ENCODE measurements at places on chromosomes 2 and 18.

DNA sequence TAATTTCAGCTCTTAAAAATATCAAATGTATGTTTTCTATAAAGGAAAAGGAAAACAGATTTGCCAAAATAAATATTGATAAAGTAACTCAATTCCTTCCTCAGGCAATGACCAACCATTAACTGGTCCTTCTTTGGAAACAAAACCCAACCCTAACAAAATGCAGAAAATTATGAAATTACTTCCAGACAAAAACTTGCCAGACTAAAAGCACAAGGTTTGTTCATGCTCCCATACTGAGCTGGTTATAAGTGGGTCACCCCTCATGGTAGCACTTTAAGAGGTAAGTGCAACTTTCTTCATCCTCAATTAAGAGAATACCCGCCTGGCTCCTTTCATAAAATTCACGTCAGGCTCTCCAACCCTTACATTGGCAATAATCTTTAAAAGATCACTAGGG is 31.1 kb upstream of the TTC32 start:
- DNase-seq, result no peak

- DNase-seq, result no peak
Measured at GRCh38 chr2:205752296-205752820, 70.1 kb downstream of the NRP2 start.

- no peak for DNase-seq
Measured at GRCh38 chr2:74481961-74482800, 617 bp downstream of the CCDC142 start.

- no peak for DNase-seq
Measured at GRCh38 chr18:8990276-8991031, 112.0 kb upstream of the NDUFV2 start.

GRCh38 chr2:154532004-154532403 is 166.5 kb upstream of the KCNJ3 start:
- no peak for DNase-seq

- DNase-seq, result no peak
Measured at GRCh38 chr2:203209538-203209937, 29.3 kb upstream of the CYP20A1 start.

DNA sequence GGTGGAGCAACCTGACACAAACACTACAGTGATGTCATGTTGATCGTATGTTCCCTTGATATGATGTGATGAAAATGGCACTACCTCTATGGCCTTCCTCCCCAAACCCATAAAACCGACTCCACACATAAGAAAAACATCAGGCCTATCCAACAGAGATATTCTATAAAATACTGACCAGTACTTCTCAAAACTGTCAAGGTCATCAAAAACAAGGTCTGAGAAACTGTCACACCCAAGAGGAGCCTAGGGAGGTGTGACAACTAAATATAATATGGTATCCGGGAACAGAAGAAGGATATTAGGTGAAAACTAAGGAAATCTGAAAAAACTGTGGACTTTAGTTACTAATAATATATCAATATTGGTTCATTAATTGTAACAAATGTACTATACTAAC is 85.9 kb upstream of the FZD5 start:
- no peak for DNase-seq

GRCh38 chr2:10094271-10094814 is 14.1 kb upstream of the CYS1 start:
- no peak for DNase-seq

- DNase-seq, result no peak
Measured at GRCh38 chr2:160275656-160276055, 75.6 kb upstream of the ITGB6 start.

- DNase-seq, result no peak
Measured at GRCh38 chr2:200578778-200579177, 7.0 kb upstream of the AOX1 start.

GRCh38 chr2:8049851-8050571 is 631.8 kb upstream of the ID2 start:
- no peak for DNase-seq

DNA sequence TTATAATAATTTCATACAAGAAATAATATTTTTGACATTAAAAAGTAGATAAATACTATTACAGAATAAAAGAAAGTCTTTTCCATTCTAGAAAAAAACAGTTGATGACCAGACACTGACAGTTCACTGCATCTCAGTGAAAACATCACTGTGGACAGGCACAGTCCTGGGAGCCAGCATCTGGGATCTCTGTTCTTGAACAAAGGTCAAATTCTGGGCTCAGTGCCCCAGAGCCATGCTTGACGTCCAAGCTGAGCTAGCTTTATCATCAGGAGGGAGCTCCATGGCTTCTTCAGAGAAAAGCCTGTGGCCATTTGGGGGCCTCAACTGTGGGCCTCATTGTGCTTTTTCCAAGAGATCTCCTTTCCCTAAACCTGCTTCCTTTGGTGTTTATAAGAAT is 86.1 kb upstream of the SRD5A2 start:
- no peak for DNase-seq

DNA sequence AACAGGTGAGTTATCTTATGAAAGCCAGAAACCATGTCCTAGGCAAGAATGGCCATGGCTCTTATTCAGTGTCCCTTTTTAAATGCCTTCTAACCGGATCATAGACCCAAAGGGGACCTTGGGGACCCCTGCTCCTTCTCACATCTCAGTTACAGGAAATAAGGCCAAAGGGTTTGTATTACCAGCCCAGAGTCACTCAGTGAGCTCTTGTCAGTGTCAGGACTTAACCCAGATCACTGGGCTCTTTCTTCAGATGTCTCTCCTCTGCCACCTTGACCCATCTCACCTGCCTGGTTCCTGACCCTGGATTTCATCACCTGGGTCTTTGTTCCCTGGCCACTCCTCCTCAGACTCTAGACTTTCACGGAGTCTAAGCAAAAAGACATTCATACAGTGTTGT is 556.7 kb downstream of the CMPK2 start:
- DNase-seq, result no peak

- DNase-seq, result no peak
Measured at GRCh38 chr2:55811048-55811447, 112.5 kb downstream of the EFEMP1 start.

DNA sequence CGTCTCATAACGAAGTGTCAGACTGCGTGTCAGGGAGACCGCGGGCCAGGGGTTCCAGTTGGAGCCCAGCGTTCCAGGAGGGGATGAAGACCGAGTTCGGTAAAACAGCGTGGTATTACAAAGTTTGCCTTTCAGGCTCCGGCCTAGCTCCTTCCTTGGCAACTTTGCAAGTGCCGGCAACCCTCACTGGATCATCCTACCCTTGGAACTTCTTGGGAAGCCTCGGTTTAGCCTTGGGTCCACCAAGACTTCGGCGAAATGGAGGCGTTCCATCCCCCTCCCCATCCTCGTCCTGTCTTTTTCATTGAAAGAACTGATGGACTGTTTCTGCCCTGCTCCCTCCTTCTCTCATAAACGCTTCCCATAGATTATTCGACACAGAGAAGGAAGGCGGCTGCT is 10.4 kb upstream of the SKOR2 start:
- DNase-seq, result no peak

GRCh38 chr2:112528541-112528940 is 13.7 kb upstream of the POLR1B start:
- no peak for DNase-seq

DNA sequence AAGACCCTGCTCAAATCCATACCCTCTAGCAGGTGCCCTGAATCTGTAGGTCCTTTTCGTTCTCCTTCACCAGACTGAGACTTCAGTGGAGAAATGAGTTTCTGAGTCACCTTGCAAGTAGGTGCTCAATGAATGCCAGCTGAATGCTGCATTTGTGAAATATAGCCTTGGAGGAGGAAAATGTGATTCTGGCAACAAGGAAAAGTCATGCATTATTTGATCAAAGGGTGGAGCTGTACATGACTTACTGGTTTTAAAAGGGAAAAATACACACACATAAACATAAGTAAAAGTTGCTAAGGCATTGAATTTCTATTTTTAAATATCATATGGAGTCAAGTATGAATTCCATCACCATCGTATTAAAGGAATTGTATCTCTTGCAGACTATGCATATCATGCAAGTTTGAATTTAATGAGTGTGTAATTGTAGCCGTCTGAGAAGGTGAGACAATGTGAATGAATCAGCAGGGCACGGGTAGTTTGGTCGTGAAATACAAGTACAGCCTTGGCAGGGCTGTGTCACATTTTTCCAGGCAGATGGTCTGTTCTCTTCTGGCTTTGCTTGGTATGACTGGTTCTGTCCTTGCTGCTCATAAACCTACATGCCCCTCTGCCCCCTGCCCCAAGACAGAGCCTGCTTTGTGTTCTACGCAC is 160.8 kb downstream of the COL6A3 start:
- no peak for DNase-seq

DNA sequence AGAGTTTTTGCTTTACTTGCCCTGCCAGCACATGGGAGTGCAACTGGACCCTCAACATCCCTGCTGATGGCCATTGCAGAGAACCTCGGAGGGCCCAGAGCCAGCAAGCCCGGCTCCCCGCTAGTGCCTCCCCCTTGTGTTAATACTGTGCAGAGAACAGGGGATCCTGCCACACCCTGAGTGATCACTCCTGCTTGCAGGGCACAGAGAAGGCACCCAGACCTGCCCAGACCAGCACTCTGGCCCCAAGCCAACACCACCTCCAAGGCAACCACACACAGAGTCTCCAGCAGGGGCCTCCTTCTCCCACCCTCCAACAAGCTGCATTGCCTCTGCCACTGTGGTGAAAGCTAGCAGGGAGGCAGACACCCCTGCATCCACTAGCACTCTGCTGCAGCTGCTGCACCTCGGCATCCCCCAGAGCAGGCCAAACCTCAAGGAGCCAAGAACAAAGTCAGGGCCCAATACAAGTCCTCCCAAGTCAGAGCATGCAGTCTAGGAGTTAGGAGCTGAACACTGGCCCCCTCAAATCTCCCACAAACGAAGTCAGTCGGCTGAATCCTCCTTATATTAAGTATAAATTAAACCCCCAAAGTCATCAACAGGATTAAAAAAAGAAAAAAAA is 157.7 kb downstream of the CCDC178 start:
- DNase-seq, result no peak

GRCh38 chr2:175445281-175445680 is 263.8 kb upstream of the ATP5MC3 start:
- DNase-seq, result no peak

DNA sequence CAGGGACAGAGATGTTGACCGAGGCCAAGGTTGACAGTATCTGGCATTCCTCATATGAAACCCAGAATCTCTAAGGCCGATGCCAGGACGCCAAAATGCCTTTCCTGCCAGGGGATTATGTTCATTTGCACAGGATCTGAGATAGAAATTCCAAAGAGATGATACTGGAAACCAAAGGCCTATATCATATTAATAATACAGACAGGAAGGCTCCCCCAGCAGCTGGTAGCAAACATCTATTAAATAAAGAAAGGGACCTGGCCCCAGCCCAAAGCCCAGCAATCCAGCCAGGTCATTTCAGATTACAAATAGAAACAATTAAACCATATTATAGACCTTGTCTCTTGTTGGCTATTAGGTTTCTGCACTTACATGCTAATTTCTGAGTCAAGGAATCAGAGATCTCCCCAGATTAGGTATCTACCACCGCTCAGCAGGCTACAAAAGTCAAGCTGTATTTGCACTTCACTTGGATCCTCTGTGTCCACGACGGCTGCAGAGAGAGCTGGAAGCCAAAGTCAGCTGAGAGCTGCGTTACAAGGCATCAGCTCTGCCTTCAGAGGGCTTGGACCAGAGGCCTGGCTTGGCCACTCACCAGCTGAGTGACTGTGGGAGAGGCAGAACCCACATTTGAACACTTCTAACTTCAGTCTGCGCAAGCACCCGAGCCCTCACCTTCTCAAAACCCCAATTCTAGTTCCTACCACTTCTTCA is 269.3 kb upstream of the SIX2 start:
- no peak for DNase-seq

DNA sequence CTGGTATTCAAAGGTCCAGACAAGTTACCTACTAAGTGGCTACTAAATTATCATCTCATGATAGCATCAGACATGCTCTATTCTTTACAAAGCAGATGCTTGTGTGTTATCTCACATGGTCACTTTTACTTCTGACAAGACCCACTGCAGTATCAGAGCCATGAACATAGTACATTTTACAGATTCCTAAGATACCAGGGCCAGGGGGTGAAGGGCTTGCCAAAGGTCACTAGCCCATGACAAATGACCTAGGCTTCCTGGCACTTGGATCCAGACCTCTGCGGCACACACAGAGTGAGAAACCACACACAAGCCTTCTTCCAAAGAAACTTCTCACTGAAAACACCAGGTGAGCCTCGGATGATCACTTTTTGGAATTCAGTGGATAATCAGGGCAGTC is 446.8 kb downstream of the EIPR1 start:
- DNase-seq, result no peak

DNA sequence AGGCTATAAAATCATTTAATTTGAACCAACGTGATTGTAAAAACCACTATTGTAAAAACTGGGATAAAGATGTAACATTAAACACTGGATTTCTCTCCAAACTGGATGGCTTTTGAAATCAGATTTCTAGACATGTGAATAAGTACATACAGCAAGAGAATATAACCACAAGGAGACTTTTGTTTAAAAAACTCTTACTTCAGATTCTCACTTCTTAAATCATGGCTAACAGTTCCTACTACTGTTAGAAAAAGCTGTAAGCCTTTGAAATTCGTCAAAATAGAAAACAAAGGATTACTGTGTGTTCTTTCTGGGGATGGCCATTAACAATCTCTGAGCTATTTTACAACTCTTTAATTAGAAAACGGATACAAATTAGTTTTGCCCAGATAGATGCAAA is 39.4 kb upstream of the SH3BP4 start:
- no peak for DNase-seq

GRCh38 chr2:50987616-50988313 is 44.2 kb downstream of the NRXN1 start:
- no peak for DNase-seq

GRCh38 chr18:74376523-74376922 is 60.9 kb downstream of the C18orf63 start:
- no peak for DNase-seq

DNA sequence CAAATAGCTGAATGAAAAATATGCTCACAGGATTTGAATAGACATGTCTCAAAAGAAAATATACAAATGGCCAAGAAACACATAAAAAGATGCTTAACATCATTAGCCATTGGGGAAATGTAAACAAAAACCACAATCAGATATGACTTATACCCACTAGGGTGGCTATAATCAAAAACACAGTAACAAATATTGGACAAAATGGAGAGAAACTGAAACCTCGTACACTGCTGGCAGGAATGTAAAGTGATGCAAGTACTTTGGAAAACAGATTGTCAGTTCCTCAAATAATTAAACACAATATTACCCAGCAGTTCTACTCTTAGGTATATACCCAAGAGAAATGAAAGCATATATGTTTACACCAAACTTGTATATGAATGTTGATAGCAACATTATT is 213.0 kb downstream of the PHLPP1 start:
- DNase-seq, result no peak

GRCh38 chr18:22179631-22180030 is 10.2 kb downstream of the GATA6 start:
- DNase-seq, result no peak

DNA sequence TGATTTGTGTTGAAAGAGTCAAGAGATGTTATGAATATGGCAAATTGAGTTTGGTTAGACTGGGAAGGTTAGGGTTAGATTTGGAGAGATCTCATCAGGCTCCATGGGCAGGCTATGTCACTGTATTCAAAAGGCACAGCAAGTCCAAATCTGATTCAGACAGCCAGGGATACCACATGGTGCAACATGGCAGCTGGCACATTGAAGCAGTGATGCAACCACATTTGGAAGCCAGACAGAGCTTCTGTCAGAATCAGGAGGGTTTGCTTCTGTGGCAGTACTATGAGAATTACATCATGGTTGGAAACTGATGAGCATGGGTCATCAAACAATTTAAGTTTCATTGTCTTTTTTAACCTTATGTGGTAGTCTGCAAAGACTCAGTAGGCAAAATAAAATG is 772.2 kb downstream of the SUCLG1 start:
- no peak for DNase-seq

- no peak for DNase-seq
Measured at GRCh38 chr2:174775571-174775980, 11.3 kb upstream of the CHRNA1 start.

All from stimulated activated CD8-positive, alpha-beta memory T cell treated with anti-CD3 and anti-CD28 coated beads, Interleukin-4, amount 100 ng/mL, for 1 hour (primary cell).